Activated naive CD4-positive, alpha-beta T cell treated with anti-CD3 and anti-CD28 coated beads for 36 hours (primary cell): ENCODE measurements at places on chromosomes 2 and 18. TPM values are rescaled to one million over a fixed set of nuclear protein-coding genes. Genes with fewer than 3 reads are reported as not detected.

Gene CLEC4F
- total RNA-seq: not detected

Gene TCF7L1
- not detected for total RNA-seq

Gene IL18R1
- total RNA-seq: 18.4 TPM

Gene PMAIP1
- 132 TPM for total RNA-seq

Gene REG1B
- total RNA-seq: not detected

Gene COL4A3
- total RNA-seq: not detected

Gene ABHD1
- total RNA-seq: 0.17 TPM

Gene RGPD4
- total RNA-seq: 0.19 TPM

Gene UGT1A5
- not detected for total RNA-seq

Gene AOX1
- total RNA-seq: 0.79 TPM

Gene CCDC102B
- total RNA-seq: 1.7 TPM

Gene CPO
- not detected for total RNA-seq

Gene SRSF7
- 217 TPM for total RNA-seq

Gene CDH19
- not detected for total RNA-seq

Gene KIF1A
- total RNA-seq: 8.4 TPM

Gene TXNDC2
- total RNA-seq: not detected

Gene CCDC74A
- 6.8 TPM for total RNA-seq

Gene TCF23
- not detected for total RNA-seq

Gene KLHL30
- total RNA-seq: not detected
